Pancreas (tissue), 10 donors: ENCODE measurements at places on chromosomes 2 and 18. TPM values are rescaled to one million over a fixed set of nuclear protein-coding genes. Genes with fewer than 3 reads are reported as not detected.
A peak's percentile ranks its signal among the peaks of the same experiment; 100 is the strongest.

Gene ALLC
- 0.75 TPM for polyA plus RNA-seq

Gene ANKRD29
- 2.0 TPM for polyA plus RNA-seq

Gene TEKT4
- not detected for polyA plus RNA-seq

Gene ZEB2
- 5.5 TPM for polyA plus RNA-seq

DNA sequence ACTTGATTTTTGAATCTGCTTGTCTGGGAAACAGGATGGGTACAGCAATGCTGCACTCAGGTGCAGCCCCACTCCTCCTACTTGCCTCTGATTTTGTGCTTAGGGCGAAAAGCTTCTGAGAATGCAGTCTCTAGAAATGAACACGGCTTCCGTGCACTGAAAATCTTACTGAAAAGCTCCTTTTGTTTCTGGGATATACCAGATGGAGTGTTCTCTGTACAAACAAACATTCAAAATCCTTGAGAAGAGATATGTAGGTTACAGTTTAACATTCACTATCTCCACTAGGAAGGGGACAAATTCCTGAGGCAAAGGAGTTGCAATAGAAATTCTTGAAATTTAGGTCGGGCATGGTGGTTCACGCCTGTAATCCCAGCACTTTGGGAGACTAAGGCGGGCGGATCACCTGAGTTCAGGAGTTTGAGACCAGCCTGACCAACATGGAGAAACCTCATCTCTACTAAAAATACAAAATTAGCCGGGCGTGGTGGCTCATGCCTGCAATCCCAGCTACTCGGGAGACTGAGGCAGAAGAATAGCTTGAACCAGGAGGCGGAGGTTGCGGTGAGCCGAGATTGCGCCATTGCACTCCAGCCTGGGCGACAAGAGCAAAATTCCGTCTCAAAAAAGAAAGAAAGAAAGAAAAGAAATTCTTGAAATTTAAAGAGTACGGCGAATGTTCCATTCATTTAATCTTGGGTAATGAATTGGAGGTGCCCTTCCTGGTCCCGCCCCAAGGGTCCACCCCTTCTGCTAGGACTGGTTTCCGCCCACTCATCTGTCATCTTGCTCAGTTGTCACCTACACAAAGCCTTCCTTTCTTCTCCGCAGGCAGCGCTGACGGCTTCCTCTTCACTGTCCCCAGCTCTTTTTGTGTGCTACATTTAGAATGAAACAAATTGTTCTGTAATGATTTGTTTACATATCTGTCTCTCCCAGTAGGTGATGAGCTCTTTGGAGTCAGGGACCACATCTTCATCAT is 92.4 kb downstream of the SOCS6 start:
- DNase-seq = peak; percentile 51

- no peak for DNase-seq
These were observed 130.3 kb upstream of the GLI2 start for GRCh38 chr2:120605231-120605935.

DNA sequence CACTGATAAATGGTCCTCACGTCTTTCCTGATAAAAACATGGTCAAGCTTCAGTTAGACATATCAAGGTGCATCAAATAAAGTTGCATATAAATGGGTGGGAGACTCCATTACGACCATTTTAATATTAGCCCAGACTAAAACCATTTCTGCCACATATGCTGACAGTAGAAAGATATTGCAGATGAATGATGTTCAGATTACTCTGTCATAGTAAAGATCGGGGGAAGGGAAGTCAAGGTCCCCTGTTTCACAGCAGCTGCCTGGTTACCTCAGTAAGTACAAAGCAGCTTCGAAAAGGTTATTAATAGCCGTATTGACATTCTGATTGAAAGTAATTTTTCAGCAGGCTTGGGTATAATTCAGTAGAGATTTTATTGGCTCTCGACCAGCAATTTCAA is 927.7 kb upstream of the CDH2 start:
- DNase-seq = no peak

DNA sequence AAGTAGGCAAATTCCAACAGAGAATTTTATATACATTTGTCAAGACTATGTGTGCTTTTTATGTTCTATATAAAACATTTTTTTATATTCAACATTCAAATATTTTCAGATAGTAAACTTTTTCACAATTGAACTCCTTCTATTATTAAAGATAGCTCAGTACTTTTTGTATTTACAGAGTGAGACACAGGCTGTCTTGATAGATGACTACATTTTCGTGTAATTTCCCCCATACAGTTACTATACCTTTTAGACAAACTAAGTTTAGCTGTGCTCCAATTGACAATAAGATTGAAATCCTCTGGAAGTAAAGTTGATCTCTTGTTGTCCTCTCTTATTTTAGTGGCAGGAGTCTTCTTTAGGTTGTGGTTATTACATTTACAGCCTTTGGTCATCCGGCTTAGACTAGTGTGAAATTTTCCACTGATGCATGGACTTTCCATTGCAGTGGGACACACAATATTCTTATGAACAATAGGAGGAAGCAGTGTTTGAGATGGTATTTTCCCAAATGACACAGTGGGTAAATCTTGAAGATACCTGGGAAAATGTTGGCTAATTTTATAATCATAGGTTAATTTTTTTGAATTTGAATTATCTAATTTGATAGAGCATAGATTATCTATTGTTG is 21.0 kb downstream of the ZSWIM2 start:
- DNase-seq = no peak

DNA sequence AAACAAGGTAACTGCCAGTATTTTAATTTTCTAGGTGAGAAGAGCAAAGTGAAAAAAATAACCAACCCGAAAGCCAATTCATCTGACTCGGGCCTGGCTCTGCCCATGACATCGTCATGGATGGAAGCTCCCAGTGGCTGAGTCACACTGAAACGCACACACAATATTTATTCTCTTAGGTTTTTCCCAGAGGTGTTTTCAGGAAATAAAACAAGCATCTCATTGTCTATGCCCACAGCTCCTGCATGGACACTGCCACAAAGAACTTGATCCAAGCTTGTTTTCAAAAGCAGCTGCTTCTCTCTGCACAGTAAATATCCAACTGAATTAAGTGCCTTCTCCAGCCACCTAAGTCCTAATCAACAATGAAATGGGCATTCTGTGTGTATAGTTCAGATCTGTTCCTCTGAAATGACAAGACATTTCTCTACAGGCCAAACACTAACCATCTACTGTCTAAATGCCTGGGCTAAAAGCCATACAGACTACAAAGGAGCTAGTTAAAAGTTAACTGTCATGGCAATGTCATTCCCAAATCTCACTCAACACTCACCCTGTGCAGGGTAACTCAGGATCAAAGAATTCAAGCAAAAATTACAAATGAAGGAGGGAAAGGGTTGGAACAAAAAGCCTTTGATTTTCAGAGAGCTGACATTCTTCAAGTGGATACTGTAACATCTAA is 62.9 kb downstream of the RPL31 start:
- no peak for DNase-seq

- no peak for DNase-seq
These were observed 245.8 kb downstream of the TMX3 start for GRCh38 chr18:68469049-68469625.

DNA sequence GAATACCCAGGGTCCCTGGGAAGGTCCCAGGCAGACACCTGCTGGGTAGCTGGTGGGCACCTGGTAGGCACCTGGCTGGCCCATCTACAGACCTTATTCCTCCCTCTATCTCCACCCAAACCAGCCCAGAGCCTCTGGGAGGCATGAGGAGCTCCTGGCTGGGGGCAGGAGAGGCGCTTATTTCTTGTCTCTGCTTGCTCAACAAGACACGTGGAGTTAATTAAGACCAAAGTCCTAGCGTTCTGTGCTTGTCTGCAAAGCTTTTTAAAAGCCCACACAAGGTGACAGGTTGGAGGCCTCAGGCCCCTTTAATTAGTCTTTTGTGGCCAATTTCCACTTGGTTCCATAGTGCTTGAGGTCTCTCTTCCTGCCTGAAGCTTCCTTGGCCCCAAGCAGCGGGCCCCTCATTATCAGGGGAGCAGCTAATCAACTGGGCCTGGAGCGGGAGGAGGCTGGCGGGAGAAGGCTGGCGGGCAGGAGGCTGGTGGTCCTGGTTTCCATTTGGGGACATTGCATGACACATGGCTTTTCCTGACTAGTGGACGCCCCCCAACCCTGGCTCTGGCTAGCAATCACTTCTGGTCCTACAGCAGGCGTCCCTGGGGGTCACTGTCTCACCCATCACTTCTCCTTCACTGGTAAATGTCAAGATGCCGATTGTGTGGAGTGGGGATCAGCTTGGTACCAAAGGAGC is 65.4 kb upstream of the HDAC4 start:
- no peak for DNase-seq
